Stimulated activated CD8-positive, alpha-beta memory T cell treated with anti-CD3 and anti-CD28 coated beads, Interleukin-7, amount 100 ng/mL, for 24 hours (primary cell): ENCODE measurements at places on chromosomes 12 and 14.

DNA sequence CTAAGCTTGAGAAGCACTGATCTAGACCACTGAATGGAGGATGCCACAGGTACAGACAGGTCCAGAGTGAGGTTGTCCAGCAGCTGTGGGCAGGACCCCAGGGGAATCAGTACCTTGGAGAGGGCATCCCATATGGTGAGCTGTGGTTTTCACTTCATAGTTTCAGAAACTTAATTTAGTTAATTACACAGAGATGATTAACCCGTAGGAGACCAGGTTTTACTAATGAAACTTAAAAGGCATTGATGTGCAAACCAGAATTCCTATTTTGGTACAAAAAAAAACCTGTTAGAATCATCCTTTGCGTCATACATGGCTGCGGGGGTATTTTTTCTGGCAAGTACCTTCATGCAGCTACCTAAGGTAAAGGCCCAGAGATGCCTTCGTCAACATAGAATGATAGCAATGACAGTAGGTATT is 159.3 kb downstream of the DACT1 start:
- no peak for DNase-seq

DNA sequence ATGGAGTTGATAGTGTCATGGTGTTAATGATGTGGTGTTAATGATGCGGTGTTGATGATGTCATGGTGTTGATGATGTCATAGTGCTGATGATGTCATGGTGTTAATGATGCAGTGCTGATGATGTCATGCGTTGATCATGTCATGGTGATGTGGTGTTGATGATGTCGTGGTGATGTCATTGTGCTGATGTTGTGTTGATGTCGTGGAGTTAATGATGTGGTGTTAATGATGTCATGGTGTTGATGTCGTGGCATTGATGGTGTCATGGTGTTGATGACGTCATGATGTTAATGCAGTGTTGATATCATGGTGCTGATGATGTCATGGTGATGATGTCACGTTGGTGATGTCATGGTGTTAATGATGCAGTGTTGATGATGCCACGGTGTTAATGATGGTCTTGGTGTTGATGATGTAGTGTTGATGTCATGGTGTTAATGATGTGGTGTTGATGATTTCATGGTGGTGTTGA is 49.1 kb upstream of the RIMBP2 start:
- no peak for DNase-seq

- no peak for DNase-seq
Observed at GRCh38 chr14:104388011-104388521, 191.5 kb upstream of the C14orf180 start.

- DNase-seq = no peak
Observed at GRCh38 chr12:45509187-45509586, 220.3 kb upstream of the ARID2 start.

GRCh38 chr14:96067985-96068930 is 29.1 kb downstream of the C14orf132 start:
- no peak for DNase-seq

GRCh38 chr14:71588028-71588427 is 344.2 kb upstream of the RGS6 start:
- no peak for DNase-seq
